ENCODE measurements at places on chromosomes 16 and 17.

DNA sequence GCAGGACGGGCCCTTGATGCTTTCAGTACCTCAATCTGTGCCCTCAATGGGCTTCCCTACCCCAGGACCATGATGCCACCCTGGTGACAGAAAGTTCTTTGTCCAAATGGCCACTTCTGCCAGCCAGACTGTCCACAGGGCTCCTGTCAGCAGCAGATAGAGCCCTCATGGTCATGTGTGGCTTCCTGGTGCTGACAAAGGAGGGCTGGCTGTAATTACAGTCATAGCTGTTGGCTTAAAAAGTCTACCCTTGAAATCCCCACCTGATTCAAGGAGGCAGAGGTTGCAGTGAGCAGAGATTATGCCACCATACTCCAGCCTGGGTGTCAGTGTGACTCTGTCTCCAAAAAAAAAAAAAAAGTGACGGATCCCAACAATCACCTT lies 3.3 kb downstream of the TRPV2 start:
- DNase-seq: no peak

DNA sequence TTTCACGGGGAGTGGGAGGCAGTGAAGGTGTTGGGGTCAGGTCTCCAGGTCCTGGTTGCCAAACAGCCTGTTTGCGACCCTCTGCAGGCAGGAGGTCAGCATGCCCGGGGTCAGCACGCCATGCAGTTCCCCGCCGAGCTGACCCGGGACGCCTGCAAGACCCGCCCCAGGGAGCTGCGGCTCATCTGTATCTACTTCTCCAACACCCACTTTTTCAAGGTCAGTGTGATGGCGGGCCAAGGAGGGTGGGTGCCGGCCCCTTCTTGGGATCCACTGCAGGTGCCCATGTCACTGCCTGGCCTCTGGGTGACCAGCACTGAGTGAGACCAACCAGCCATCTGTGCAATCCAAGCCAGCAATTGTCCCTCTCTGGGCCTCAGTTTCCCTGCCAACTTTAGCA lies 21.3 kb downstream of the ADGRG5 start:
- DNase-seq: no peak

DNA sequence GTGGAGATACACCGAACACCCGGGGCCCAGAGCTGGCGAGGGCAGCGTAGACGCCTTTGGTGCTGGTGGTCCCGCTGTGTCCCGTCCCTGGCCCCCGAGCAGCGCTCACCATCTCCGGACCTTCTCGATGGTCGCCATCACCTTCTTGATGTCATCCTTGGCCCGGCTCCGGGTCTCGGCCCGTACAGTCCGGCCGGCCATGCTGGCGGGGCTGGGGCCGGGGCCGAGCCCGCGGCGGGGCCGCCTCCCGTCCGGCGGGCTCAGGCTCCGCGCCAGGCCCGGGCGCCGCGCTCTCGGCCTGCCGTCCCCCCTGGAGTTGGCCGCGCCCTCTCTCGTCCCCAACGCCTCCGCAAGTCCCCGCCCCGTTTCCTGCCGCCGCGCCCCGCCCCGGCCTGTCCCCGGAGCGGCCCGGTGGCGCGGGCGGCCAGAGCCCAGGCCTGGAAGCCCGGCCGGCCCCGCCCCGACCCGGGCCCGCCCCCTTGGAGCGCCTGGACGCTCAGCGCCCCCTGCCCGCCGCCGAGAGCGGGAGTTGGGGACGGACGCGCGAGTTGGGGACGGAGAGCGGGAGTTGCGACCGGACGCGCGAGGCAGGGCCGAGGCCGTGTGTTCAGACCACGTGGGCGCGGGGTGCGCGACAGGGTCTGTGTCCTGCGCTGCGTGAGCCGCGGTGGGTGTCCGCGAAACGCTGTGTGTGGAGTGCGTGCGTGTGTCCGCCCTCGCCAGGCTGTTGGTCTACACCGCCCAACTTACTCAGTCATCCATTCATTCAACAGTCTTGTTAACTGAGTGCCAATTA lies at the start of gene BCL7C:
BCL7C (minus strand) TSS at position 334 of the 796 bp plus-strand sequence; CDS start at position 201, 133 bp downstream.
- peak; percentile 93 for DNase-seq

DNA sequence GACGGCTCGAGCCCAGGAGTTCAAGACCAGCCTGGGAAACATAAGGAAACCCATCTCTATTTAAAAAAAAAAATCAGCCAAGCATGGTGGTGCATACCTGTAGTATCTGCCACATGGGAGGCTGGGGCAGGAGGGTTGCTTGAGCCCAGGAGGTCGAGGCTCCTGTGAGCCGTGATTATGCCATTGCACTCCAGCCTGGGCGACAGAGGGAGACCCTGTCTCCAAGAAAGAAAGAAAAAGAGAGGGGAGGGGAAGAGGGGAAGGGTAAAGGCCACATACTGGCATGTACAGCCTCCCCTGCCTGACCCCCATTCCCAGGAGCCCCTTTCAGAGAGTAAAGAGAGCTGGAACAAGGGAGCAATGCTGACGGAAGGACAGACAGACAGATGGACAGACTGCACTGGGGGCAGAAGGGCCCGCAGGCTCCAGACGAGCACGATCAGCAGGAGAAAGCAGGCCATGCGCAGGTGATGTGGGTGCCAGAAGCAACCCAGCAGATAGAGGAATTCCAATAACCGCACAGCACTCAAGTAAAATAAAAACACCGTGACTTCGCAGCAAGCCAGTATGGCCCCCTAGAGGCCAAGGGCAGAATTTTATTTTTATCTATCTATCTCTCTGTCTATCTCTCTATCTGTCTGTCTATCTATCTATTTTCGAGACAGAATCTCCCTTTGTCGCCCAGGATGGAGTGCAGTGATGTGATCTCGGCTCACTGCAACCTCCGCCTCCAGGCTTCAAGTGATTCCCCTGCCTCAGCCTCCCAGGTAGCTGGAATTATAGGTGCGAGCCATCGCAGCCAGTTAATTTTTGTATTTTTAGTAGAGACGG lies 27.1 kb upstream of the SNN start:
- DNase-seq: peak; percentile 79

DNA sequence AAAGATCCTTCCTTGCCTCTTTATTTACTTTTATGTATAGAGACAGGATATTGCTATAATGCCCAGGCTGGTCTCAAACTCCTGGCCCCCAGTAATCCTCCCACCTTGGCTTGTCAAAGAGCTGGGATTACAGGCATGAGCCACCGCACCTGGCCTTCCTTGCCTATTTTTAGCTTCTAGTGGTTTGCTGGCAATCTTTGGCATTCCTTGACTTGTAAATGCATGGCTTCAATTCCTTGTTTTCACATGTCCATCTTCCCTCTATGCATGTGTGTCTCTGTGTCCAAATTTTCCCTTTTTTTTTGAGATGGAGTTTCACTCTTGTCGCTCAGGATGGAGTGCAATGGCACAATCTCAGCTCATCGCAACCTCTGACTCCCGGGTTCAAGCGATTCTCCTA lies 22.5 kb downstream of the HEXIM2 start:
- no peak for DNase-seq

DNA sequence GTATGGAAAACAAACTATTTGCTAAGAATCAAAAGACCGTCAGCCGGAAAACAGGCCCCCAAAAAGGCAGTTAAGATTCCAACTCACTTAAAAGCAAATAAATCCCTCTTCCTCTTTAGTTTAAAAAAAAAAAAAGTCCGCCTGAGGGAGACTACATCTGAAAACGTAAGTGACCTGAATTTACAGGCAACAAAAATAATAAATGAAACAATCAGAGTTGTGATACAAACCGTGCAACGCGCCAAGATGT lies 1.1 kb downstream of the KANSL1 start:
- no peak for DNase-seq

- DNase-seq: peak; percentile 94
Observed at GRCh38 chr17:2400877-2401425, at the start of gene MNT. MNT (minus strand) TSS chr17:2401060; CDS start chr17:2400712, 348 bp downstream.

DNA sequence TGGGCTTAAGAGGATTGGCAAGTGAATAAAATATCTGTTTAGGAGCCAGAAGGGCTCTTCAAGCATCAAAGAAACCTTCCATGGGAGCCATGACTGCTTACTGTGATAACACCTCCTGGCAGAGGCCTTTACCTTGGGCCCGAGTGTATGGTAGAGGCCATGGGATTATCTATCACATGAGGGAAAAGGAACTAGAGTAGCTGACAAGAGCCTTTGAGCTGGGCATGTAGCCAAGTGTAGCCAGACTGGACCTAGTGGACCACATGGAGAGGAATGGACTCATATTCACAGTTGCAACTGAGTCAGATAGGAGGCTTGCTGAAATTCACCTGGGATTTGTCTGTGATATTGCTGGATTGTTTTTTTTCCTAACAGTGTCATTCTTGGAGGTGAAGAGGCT lies 276.0 kb upstream of the ZFHX3 start:
- no peak for DNase-seq

DNA sequence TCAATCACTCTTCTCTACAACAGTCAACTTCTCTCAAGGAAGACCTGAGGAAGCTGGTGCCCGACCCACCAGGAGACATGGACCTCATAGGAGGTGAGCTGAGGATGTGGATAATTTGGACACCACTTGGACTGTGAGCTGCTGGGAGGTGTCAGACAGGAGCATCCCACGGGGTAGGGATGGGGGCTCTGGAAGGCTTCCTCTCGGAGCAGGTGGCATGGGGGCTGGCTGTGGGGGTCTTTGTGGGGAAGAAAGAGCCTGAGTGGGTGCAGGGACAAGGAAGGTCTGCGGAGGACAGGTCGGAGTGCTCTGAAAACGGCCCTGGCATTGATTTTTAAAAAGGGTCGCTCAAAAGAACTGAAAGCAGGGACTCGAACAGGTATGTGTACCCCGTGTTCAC lies 64.0 kb downstream of the TBC1D16 start:
- DNase-seq: no peak

GRCh38 chr17:48176471-48176855 lies 68.9 kb downstream of the SNX11 start:
- no peak for DNase-seq

DNA sequence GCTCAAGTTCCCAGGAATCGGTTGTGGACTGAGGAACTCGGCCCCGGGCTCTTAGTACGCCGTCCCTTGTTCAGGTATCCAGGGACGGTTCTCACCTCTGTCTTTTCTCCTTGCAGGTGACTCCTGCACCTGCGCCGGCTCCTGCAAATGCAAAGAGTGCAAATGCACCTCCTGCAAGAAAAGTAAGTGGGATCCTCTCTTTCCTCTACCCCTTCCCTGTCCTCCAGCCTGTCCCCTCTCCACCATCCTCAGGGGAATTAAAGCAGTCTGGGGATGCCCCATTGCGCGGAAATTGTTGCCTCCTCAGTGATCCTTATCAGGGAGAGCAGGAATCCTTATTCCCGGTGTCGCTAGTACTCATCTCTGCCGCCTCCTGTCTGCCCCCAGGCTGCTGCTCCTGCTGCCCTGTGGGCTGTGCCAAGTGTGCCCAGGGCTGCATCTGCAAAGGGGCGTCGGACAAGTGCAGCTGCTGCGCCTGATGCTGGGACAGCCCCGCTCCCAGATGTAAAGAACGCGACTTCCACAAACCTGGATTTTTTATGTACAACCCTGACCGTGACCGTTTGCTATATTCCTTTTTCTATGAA lies 585 bp downstream of the MT2A start:
- DNase-seq: peak; percentile 42

- DNase-seq: no peak
Observed at GRCh38 chr16:75965504-75966374, 239.4 kb upstream of the CPHXL start.

DNA sequence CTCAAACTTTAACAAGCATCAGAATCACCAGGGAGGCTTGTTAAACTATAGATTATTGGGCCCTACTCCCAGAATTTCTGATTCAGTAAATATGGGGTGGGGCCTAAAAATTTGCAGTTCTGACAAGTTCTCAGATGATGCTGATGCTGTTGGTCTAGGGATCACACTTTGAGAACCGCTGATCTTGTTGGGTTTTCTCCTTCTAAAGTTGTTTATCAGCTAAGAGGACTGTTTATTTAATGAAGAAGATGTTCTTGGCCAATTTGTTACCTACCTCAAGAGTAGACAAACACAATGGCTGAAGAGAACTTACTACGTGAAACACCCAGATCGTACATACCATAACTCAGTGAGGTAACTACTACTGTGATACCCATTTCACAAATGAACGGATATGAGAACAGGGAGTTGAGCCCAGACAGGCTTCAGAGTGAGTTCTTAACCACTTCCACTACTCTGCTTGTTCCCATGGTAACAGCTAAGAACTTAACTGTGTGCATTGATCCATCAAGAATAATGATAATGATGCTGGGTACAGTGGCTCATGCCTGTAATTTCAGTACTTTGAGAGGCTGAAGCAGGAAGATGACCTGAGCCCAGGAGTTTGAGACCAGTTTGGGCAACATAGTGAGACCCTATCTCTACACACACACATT lies 85.3 kb upstream of the NSRP1 start:
- no peak for DNase-seq

GRCh38 chr17:27993161-27993695 lies 49.2 kb upstream of the NLK start:
- no peak for DNase-seq

DNA sequence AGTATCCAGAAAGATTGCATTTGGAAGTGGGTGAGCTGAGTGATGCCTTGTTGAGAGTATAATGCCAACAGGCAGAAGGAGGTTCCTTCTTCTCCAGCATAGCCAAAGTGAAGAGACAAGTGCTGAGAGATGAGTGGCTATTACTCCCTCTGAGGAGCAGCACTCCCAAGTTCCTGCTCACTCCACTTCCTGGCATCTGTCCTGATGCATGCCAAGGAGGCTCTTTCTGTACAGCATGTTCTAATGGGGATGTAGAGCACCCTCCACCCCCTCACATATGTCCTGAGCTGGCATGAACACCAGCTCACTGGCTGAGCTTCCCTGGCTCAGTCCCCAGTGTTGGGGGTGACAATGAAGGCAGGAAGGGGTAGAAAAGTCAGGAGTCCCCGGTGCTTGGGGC lies 44.2 kb upstream of the DNAH9 start:
- no peak for DNase-seq

DNA sequence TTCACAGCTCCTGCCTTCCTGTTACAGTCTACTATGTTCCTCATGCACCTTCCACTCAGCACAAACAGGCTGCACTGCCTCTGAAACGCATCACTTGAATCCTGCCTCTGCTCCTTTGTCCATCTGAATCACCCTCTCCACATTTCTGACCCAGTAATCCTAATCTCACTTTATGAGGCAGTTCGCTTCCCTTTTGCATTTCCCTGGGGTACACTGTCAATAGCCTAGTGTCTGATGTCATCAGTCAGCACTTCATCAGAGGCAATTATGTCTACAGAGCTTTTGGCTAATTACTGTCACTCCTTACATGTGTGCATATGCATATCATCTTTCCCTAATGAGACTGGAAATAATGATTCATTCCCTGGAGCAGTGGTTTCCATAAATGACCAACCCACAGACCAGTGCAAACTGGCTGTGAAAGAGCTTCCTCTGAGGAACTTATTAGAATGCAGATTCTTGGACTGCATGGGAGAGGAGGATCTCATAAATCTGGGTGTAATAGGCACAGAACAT lies 23.6 kb downstream of the CA4 start:
- peak; percentile 73 for DNase-seq

DNA sequence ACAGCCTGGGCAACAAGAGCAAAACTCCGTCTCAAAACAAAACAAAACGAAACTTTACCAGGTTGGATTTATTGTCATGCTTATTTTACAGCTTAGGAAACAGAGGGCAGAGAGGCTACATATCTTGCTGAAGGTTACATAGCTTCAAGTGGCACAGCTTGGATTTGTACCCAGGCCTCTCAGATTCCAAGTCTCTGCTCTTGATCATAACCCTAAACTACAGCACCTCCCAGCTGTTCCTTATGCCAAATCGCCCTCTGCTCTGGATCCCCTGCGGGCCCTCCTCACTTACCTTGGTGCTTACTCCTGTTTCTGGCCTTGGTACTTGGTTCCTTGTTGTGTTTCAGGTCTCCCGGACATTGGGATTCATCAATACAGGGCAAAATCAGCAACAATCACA lies 11.7 kb upstream of the CUEDC1 start:
- no peak for DNase-seq

- DNase-seq: no peak
Observed at GRCh38 chr17:49226771-49227435, 3.7 kb downstream of the PHOSPHO1 start.

Data from EH (cell line).